COLO829 (cell line): ENCODE measurements at places on chromosomes 6 and 20.
A peak's percentile ranks its signal among the peaks of the same experiment; 100 is the strongest.

GRCh38 chr6:68279793-68280557 lies 355.1 kb upstream of the ADGRB3 start:
- no peak for DNase-seq

DNA sequence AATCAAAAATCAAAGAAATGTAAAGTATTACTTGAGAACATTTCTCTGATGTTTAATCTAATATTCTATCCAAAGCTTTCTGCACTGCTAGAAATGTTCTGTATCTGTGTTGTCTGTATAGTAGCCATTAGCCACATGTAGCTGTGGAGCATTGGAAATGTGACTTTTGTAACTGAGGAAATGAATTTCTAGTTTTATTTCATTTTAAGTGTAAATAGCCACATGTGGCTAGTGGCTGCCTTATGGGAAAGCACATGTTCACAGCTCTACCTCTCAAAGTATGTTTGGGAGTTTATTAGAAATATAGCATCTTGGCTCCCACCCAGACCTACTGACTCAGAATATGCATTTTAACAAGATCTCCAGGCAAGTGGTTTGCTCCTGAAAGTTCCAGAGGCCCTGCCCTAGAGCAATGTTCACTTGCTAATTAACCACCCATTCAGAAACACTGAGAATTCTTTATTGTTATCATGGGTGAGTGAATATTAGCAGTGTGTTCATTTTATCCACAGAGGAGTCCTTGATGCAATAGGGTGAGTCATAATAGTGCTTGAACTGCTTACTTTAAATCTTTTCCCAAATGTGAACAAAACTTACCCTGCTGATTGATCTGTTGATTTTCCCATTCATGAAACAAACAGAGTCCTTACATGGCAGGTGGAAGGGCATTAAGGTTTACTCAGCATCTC lies 282.7 kb downstream of the PLCB1 start:
- DNase-seq = peak; percentile 91

DNA sequence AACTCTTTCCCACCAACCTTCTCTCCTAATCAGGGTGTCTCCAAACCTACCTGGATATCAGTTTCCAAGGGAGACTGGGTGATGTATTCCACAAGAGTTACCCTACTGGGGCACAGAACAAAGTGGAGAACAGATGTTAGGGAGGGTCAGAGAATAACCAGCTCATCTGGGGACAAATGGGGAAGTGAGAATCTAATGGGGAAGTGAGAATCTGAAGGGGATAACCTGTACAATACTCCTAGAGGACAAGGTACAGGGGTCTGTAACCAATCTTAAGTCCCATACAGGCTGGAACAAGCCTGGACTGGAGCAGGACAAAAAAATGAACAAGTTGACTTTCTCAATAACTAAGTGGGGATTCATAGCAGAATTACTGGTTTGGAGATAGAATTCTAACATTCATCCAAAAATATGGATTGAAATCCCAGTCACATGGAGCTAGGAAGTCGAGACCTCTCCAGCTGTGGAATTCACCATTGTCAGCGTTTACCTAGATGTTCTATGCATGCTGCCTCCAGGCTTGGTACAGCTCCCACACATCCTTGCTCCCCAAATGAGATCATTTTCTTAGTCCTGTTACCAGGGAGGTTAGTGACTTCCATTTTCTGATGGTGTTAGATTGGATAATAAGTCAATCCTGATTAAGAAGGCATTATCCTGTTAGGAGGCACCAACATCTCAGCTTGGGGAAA lies 214.8 kb upstream of the MOCS1 start:
- no peak for DNase-seq

- no peak for DNase-seq
These were observed 473.9 kb downstream of the PKHD1 start for GRCh38 chr6:51613558-51613957.

DNA sequence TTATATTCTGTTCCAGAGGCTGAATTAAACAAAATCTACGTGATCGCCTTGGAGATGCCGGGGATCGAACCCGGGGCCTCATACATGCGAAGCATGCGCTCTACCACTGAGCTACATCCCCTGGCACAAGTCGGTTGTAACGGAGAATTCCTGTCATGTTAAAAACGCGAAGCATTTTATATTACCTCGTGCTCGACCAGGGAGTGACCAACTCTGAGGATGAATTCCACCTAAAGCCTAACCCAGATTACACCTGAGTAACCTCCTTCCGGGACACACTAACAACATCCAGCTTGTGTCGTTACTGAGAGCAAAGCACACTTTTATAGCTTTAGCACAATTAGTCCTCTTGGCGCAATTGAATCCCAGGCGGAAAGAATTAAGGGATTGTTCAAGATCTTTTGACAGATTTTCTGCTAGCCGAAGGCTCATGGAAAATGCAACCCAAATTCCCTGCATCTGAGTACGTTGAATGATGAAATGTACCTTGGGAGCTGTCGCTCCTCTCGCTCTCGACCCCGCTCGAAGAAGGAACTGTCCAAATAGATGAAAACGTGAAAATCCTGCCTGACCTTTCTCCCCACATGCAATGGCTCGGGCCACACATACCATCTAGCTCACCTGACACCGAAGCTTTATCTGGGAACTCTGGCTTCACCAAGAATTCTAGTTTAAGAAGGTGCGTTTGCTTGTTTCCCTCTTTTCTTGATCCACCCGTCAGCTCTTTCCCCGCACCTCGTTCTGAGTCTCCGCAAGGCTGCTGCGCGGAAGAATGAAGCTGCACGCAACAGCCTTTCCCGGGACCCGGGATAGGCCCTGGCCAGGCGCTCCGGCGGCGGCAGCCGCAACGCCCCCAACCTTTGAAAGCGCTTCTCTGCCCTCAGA lies 148.3 kb downstream of the GPX5 start:
- peak; percentile 64 for DNase-seq

DNA sequence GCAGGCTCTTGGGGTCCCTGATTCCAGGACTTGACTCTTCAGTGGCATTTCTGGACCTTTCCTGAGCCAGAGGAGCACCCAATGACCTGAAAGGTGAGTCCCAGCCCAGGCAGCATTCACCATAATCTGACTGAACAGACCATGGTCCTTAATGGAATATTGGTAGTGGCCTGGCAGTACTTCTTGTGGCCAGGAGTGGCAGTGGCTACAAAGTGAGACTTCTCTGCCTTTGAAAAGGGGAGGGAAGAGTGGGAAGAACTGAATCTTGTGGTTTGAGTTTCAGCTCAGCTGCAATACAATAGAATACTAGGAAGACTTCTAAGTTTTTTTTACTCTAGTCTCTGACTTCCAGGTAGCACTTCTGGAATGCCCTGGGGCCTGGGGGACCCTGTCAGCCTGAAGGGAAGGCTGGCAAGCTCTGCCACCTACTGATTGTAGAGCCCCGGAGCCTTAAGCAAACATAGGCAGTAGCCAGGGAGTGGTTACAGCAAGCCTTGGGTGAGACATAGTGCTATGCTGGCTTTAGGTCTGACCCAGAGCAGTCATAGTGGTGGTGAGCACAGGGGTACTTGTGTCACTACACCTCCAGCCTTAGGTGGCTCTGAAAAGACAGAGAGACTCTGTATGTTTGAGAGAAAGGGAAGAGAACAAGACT lies 674.2 kb upstream of the MANEA start:
- no peak for DNase-seq

DNA sequence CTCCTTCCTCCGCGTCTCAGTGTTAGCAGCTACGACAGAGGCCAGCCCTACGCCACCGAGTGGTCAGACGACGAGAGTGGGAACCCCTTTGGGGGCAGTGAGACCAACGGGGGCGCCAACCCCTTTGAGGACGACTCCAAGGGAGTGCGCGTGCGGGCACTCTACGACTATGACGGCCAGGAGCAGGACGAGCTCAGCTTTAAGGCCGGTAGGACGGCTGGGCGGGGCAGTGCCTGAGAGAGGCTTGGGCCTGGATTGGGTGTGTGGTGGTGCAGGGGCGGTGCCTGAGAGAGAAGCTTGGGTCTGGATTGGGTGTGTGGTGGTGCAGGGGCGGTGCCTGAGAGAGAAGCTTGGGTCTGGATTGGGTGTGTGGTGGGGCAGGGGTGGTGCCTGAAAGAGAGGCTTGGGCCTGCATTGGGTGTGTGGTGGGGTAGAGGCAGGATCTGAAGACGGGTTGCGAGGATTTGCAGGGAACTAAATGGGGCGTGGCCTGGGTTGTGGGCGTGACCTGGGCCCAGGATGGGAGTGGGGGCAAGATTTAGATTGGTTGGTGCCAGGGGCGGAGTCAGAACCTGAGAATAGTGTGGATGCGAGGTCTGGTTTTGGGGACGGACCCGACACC lies 24.4 kb downstream of the SPDEF start:
- DNase-seq = no peak

DNA sequence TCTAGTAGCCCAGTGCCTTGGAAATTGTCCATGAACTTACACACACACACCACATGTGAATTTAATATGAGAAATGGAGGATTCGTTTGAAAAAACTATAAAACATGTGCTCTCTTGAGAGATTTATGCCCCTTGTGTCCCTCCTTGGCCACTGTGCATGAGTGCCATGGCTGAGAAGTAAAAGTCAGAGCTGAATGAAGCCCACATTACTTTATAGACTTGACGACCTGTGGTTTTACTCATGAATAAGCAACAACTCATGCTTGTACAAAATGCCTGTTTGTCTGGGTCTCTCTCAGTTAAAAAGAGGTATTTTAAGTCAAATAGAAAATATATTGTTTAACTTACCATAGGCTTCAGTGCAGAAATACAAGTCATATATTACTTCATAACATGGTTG lies 102.7 kb downstream of the KCNQ5 start:
- peak; percentile 42 for DNase-seq

- DNase-seq = no peak
These were observed 238.5 kb upstream of the DEFB112 start for GRCh38 chr6:50288241-50288640.

GRCh38 chr6:7004581-7005297 lies 103.0 kb upstream of the RREB1 start:
- DNase-seq = no peak

GRCh38 chr20:43186312-43186711 lies 3.4 kb downstream of the PTPRT start:
- DNase-seq = no peak
